Stimulated activated CD4-positive, alpha-beta T cell treated with anti-CD3 and anti-CD28 coated beads, Interleukin-4, amount 100 ng/mL, for 4 hours (primary cell): ENCODE measurements at places on chromosomes 2 and 18.
A peak's percentile ranks its signal among the peaks of the same experiment; 100 is the strongest.

GRCh38 chr2:159960414-159960813, 102.0 kb downstream of the PLA2R1 start:
- DNase-seq: no peak

- no peak for DNase-seq
These were observed 336.9 kb upstream of the PKDCC start for GRCh38 chr2:41710944-41711343.

GRCh38 chr2:26430826-26431225, 29.1 kb downstream of the DRC1 start:
- DNase-seq: no peak

- DNase-seq: no peak
These were observed 61.6 kb downstream of the COPS8 start for GRCh38 chr2:237147317-237147716.

GRCh38 chr2:218824004-218824403, 7.6 kb downstream of the PRKAG3 start:
- no peak for DNase-seq

GRCh38 chr2:233418761-233419546, 64.7 kb downstream of the DGKD start:
- DNase-seq: peak; percentile 44

GRCh38 chr2:96934182-96934495, 52.2 kb downstream of the FAM178B start:
- DNase-seq: no peak

DNA sequence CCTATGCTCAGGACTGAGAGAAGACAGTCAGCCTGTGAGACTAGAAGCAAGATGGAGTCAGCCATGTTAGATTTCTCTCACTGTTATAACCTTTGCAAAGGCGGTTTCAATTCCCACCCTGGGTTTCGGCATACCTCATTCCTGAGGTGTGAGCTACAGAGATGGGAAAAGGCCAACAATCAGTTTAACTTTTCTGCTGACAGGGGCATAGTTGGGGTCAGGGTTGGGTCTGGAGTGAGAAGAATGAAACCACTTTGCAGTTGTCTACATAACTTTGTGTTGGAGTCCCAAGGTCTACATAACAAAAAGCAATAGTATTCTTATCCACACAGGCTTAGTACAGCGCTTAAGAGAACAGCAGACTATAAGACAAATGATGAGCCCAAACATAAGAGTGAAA, 28.1 kb upstream of the FEZ2 start:
- DNase-seq: no peak

GRCh38 chr2:145314119-145314633, 794.3 kb upstream of the ZEB2 start:
- DNase-seq: no peak

- no peak for DNase-seq
These were observed 202.9 kb downstream of the ARL4C start for GRCh38 chr2:234293973-234294372.

DNA sequence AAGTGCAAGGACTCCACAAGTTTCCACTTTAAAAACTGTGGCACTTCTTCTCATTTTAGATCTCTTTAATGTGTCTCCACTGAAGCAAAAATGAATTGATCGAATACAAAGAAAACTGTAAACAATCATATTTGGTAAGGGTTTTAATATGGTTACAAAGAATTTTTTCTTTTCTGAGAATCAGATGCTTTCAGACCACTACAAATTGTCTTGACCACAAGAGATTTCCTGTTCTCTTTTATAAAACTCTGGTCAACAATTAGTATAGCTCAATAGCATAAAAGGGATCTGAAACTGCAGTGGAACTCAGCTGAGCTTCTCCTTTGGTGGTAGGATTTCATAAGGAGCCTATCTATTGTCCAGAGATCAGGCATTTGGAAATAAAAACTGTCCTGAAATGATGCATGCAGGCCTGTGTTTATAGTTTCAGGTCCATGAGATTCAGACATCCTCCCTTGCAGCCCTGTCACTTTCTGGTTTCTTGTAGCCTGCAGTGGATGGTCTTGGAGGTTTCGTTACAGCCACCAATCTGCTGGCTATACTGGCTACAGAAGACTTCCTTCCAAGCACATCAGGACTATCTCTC, 120.0 kb downstream of the DOCK10 start:
- DNase-seq: no peak

DNA sequence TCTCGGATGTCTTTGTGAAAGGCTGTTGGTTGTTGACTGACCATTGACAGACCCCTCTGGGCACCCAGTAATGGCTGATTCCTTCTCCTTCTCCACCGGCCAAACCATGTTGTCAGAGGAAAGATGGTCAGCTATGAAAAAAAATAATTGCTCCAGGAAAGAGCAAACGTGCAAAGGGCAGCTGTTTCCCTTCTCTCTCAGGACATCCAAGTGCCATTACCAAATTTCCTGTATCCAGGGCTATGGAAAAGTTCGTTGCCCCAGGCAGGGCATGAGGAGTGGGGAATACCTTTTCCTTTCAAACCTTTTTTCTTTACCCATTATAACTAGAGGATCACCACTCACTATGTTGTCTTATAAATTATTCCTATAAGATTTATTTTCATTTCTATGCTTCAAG, 321.5 kb upstream of the HNRNPA3 start:
- DNase-seq: no peak

- no peak for DNase-seq
These were observed 79.8 kb upstream of the CAVIN2 start for GRCh38 chr2:191926671-191927070.

- DNase-seq: no peak
These were observed 34.4 kb downstream of the NEMP2 start for GRCh38 chr2:190500054-190500502.

DNA sequence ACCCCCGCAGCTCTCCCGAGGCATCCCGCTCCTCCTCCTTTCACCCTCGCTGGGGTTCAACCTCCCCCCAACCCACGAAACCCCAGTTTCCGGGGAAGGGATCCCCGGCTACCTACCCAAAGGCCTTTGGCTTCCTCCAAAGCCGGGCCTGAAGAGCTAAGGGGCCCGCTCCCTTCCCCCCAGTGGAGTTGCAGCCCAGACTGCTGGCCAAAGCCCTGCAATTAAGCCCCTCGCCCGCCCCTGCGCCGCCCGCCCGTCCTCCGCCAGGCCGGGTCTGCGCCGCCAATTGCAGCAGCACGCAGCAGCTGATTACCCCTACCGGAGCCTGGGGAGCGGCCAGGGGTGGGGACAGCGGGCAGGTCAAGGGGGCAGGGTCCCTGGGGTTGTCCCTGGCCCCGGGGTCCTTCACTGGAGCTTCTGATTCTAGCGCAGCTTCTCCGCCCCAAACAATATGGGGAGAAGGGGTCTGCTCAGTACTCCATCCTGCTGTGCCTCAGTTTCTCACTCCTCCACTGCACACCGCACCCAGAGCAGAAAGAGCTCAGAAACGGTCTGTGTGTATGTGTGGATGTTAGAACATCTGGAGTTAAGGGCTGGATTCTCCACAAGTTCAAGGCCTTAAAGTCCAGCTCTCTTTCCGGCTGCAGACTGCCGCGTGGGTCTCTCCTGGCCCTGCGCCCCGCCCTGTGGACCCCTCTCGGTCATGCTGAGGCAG, 16.9 kb downstream of the WNT10A start:
- DNase-seq: no peak

GRCh38 chr18:13378150-13378549, 159.6 kb downstream of the LDLRAD4 start:
- DNase-seq: no peak

DNA sequence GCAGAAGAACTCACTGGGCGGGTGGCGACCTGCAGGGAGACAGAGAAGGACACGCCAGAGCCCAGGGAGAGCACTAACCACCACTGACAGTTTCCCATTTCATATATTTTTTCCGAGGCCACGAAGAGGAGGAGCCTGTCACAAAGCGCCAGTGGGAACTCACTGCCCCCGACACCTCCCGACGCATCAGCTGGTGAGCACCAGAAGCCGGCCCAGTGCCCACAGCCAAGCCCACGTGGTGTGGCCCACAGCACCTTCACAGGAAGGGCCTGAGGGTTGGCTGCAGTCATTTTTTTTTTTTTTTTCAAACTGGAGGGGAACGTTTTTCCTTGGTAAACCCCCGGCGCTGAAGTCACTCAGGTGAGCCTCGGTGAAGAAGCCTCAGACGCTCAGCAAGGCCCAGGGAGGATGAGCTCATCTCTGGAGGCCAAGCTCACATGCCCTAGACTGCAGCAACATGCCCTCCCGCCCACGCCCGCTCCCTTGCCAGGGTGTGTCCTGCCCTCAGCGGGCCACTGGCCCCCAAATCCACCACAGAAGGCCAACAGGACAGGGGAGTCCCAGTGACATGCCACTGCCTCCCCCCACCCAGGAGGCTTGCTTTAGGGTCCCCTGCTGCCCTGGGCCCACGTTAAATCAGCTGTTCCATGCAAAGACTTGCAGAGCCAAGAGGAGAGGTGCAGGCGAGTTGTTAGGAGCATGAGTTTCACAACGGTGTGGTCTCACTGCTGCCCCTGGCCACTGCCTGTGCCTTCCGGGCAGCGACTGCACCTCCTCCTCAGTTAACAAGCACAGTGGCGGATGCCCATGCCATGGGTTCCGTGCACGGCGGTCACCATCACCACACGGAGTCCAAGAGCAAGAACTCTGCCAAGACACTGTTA, 68.1 kb downstream of the PARD6G start:
- DNase-seq: no peak

GRCh38 chr2:233179848-233180366, 71.6 kb upstream of the ATG16L1 start:
- no peak for DNase-seq

DNA sequence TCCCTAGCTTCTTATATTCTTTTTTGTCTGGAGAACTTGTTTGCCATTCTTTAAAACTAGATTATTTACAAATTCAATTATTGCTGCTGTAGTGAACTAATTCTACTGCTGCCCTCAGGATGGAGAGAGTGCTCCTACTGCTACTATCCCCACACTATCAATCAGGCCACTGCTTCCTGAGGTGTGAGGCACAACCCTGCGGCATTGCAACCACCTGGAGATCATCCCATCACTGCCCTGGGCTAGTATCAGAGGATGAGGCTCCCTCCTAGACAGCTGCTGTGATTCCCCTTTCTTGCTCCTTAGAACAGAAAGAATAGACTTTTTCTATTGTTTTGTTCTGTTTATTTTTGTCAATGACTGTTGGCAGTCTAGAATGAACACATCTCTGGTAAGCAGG, 146.6 kb downstream of the CDH19 start:
- no peak for DNase-seq

- DNase-seq: peak; percentile 17
These were observed 13.1 kb downstream of the DAW1 start for GRCh38 chr2:227884511-227884947.

- no peak for DNase-seq
These were observed 736.8 kb upstream of the SALL3 start for GRCh38 chr18:78242806-78243205.

- no peak for DNase-seq
These were observed 1.7 kb downstream of the MFF start for GRCh38 chr2:227326783-227327182.
